ENCODE measurements at places on chromosomes 7 and 10.

GRCh38 chr10:50992972-50993766 is 81.1 kb upstream of the PRKG1 start:
- no peak for DNase-seq

DNA sequence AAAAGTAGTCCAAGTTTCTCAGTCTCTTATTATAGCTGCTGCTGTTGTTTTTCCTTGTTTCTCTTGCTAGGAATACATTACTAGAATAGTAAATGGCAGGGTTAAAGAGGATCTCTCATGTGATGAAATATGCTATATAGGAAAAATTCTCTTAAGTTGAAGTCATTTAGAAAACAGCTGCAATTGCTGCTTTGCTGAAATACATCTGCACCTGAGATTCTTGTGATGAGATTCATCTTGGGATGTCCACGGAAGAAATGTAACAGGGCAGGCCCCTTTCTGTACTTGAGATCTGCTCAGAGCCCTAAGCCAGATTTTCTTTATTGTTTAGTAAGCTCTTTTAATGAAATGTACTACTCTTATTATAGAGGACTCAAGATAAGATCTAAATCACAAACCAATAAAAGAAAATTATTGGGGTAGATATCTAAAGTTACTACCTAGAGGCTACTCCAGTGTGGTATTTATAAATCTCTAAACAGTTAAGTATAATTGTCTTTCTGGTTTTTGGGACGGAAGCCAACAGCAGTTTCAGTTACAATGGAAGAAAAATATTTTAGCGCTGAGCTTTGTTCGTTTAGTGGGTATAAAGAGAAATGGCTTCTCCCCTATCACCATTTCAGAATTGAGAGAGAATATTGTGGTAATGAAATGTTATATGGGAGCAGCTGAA is 701.5 kb downstream of the KCNMA1 start:
- no peak for DNase-seq

DNA sequence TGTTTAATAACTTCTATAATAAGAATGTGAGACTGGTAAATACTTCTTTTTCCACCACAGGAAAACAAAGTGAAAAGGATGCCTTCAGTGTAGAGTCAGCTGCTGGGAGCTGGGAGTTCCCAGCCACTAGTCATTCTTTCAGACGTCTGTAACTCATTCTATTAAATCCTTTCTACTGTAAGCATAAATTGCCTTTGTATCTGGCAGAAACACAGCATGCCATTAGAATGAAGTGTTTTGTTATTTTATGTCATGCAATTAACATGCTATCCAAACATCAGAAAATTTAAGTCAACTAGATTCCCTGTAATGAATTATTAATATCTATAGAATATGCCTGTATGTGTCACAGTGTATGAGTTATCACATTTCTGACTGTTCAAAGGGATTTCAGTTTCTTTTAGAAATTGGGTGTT is 14.3 kb downstream of the BPGM start:
- no peak for DNase-seq

GRCh38 chr7:18829858-18830285 is 287.6 kb downstream of the TWIST1 start:
- DNase-seq, result no peak

- DNase-seq, result no peak
Observed at GRCh38 chr7:2730846-2731770, 43.1 kb downstream of the AMZ1 start.

DNA sequence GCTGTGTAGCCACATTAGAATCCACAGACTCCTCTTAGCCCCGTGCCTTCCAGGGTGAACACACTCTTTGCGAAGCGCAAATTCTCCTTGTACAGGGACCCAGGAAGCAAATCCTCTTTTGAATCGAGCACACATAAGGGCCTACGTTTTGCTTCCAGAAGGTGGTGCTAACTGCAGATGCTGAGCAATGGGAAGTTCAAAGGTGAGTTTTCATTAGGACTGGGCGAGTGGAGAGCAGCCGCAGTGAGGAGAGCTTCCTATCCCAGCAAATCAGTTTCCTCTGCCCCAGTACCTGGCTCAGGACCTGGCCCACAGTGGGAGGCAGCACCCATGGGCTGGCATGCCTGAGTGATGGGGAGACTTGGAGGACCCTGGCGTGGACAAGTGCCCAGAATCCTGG is 23.5 kb upstream of the GPR26 start:
- DNase-seq, result no peak

DNA sequence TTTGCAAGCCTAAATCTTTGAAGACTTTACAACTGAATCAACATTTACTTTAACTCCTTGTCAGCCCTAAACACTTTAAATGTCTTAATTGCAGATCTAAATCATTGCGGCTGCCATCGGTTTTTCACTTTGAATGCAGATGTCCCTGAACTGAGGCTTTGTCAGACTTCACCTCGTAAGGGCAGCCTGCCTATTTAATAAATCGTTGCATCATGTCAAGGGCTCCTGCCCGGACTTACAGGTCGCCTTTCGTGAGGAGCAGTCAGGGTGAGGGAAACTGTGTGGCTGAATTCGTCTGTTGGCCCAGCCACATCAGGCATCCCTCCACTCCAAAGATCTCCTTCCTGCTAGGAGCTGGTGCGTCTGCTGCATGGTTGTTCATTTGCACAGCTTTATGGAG is 368.2 kb upstream of the NPVF start:
- no peak for DNase-seq

DNA sequence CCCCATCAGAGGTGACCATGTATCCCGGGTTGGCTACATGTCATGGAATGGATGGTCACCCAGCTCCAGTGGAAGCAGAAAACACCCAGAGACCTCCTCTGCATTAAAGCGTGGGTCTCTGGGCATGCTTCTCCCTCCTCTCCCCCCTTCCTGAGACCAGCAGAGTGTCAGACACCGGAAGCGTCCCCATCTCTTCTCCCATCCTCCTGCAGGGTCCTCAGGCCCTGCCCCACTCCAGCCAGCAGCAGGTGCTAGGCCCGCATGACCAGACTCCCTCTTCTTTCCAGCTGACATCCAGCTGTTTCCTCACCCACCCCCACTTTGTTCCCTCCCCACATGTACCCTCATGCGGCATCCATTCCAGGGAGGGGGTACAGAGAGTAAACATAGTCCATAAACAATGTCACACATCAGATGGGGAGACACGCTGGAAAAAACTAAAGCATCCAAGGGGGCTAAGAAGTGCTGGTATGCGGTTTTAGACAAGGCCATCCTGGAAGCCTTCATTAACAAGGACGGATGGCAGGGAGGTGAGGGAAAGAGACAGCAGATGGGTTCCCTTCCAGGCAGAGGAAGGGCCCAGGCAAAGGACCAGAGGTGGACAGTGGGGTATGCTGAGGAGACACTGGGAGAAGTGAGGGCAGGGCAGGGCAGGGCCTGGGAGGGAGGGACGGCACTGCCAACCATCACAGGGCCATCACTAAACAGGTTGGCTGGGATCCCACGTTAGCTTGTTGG is 12.5 kb upstream of the SLC18A3 start:
- peak; percentile 12 for DNase-seq

GRCh38 chr10:69215405-69216171 is 4.5 kb upstream of the HKDC1 start:
- peak; percentile 71 for DNase-seq

DNA sequence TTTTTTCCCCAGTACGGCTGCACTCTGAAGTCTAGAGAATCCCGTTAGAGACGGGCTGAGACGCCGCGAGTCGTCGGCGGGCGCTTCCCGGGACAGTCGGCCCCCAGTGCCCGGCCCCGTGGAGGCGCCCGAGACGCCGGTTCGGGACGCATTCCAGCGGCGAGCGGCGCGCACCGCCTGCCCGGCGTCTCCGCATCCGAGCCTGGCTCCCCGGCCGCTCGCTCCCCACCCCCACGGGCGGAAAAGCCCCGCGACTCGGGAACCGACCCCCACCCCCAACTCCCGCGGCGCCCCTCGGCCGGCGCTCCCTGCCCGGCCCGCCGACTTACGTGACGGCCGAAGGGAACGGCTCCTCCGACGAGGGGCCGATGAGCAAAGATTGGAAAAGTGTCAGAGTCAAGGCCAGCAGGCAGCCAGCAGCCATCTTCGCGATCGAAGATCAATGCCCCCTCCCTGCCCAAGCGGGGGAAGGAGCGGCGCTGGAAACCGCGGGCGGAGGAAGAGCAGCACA is 486 bp downstream of the CACNA2D1 start:
- DNase-seq, result no peak

DNA sequence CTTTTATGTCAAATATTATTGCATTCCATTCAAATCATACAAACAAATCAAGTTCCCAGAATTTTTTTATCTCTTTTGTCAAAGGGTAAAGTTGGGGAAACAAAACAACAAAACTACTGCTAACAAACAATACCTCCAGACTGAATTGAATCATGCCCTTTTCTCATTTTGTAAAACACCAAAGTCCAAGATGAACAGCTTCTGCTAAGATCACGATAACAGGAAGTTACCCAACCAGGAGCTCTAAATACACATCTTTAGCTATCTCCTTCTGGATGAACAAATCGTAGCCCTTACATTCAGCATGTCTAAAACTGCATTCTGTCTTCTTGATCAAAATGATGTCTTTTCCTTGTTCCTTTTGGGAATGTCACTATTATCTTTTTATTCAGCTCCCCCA is 97.4 kb downstream of the CTTNBP2 start:
- no peak for DNase-seq

DNA sequence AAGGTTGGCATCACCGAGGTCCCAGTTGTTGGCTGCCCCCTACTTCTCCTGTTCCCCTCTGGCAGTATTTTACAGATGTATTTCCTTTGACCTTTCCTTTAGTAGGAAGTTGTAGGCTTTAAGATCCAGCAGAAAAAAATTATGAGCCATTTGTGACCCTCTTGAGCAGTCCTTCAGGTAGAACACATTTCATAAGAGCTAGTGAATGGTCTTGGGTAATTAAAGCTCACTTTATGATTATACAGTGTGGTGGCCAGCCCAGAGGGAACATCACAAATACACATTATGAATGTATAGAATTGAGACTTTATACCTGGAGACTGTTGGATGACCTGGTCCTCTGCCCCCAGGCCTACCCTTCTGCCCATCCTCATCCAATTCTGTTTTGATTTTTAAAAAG is 57.0 kb downstream of the KAT6B start:
- DNase-seq, result no peak

GRCh38 chr10:49830016-49830415 is 67.9 kb upstream of the OGDHL start:
- DNase-seq, result no peak

- no peak for DNase-seq
Observed at GRCh38 chr10:131871673-131872005, 29.2 kb upstream of the PPP2R2D start.

DNA sequence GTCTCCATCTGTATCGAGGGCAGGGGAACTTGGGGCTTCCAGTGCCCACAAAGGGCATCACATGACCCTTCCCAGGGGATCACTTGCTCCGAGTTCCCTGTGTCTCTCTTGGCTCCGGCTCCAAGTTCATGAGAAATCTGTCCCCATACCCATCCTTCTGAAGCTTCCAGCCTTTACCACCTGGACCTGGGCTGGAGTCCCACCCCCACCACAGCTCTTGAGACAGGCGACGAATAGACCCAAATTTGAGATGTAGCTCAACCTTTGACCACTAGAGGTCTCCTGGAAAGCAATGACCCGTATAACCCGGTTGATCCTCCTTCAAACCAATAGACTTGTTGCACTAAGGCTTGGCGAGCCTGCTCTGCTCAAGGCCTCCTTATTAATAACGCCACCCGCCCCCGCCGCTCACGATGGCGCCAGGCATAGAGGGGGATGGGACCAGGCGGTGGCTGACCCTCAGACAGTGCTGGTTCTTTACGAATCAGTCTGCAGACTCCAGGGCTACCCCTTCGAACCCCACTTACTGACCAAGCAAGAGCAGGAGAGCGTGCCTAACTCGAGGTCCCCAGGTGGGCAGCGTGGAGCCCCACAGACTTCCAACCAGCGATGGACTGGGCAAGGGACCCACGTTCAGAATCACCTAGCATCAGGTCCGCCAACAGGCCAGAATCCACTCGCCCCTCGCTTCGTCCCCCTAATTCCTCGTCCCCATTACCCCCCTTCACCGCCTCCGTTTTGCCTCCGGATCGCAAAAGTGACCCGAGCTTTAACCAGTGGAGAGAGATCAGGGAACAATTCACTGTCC is 4.4 kb upstream of the ARID5B start:
- peak; percentile 79 for DNase-seq

- no peak for DNase-seq
Observed at GRCh38 chr10:44696496-44696895, 214.6 kb upstream of the TMEM72 start.

DNA sequence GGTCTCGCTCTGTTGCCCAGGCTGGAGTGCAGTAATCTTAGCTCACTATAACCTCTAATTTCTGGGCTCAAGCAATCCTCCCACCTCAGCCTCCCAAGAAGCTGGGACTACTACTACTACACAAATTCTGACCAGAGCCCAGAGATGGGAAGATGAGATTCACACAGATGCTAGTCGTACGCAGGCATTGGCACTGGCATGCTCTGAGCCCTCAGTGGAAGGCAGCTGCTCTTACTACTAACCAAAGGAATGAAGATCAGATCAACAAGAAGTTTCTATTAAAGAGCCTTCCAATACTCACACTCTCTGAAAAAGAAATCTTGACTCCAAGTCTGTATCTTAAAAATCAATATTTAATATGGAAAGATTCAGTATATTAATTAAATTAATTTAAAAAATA is 10.7 kb downstream of the GDF2 start:
- no peak for DNase-seq

DNA sequence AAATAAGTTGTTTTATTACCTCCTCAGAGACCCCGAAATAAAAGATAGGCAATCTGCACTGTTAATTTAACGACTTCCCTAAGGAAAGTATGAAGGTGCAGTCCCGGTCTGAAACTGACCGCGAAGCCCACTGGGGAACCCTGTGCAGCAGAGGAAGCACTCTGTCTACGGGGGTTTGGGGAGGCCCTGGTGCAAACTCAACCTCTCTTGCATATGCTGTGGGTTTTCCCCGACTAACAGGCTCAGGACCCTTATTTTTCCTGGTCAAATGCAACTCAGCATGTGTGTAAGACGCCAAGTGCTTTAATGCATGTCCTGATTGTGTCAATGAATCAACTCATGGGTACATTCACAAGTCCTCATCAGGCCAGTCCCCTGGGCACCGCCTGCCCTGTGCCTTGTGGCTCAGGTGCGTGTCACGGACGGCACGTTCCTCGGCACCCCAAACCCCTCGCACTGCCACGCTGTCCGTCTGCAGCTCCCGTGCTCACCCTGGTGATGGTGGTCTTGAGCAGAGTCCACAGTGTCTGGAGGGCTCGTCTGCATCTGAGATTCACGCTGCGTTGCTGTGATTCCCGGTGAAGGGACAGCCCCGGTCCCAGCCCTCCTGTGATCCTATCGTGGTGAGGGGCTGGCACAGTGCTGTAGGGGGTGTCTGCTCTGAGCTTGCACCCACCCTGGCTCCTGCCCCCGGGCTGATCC is 33.8 kb downstream of the JAKMIP3 start:
- peak; percentile 38 for DNase-seq

- DNase-seq, result peak; percentile 70
Observed at GRCh38 chr7:2248984-2249694, 7.1 kb downstream of the NUDT1 start.

All from activated CD8-positive, alpha-beta memory T cell treated with anti-CD3 and anti-CD28 coated beads, Interleukin-2, amount 10 ng/mL, durations not matched to agents 7 days and 5 days (primary cell).